ENCODE measurements at places on chromosomes 12 and 14. TPM values are rescaled to one million over a fixed set of nuclear protein-coding genes. Genes with fewer than 3 reads are reported as not detected.

GRCh38 chr14:79528828-79529416 is 682.4 kb downstream of the DIO2 start:
- DNase-seq = no peak
- no peak overlapping the region for H3K4me3 ChIP-seq
- H3K36me3 ChIP-seq = no peaks in the 10 kb centered on the region
- H3K4me1 ChIP-seq = peaks cover 8% of the 10 kb centered on the region
- H3K27ac ChIP-seq = no peak overlapping the region

DNA sequence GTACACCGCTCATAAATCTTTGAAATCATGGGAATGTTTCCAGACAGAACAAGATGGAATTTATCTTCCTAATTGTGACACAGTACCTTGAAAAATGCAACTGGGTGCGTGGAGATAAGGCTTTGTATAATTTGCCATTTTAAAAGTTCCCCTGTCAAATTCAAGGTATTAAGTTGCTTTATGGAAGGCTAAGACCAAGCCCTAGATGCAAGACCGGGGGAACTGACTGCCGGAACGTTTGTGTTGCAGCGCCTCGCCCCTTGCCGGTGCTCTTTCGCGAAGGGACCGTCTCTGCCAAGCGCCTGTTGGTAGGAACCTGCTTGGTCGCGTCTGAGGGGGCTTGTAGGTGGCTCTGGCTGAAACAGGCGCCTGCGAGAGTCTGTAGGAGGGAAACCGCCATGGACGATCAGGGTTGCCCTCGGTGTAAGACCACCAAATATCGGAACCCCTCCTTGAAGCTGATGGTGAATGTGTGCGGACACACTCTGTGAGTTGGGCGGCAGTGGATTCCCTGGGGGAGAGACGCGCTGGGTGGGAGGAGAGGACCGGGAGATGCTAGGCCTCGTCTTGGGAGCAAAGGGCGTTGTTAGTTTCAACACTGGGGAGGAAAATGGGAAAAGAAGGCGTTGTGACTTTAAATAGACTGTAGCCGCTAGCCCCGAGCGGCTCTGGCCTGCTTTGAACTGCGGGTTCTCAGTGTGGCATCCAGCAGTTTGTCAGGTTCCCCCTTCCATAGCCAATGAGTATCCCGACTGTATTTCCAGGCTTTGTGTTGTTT is at the start of gene MNAT1:
Gene MNAT1 (plus strand): TSS at position 297 of the 778 bp plus-strand sequence. CDS start 102 bp downstream, at position 399.
- peak; percentile 86 for DNase-seq
- peak within 1 kb of the TSS; percentile 98 for H3K27ac ChIP-seq
- peak within 1 kb of the TSS; percentile 100 for H3K4me3 ChIP-seq
- peaks cover 7% of the 10 kb centered on the region for H3K4me1 ChIP-seq

GRCh38 chr14:100473249-100473648 is 114.0 kb downstream of the BEGAIN start:
- peaks cover 11% of the 10 kb centered on the region for H3K36me3 ChIP-seq
- H3K27ac ChIP-seq = no peak overlapping the region
- no peak for DNase-seq
- no peak overlapping the region for H3K4me3 ChIP-seq

- no peak for DNase-seq
- H3K36me3 ChIP-seq = peaks cover 5% of the 10 kb centered on the region
- H3K27me3 ChIP-seq = peaks cover 3% of the 10 kb centered on the region
- H3K4me3 ChIP-seq = no peak overlapping the region
Observed at GRCh38 chr12:31034372-31034771, 39.3 kb upstream of the DDX11 start.

DENND5B gene
- 45.6 TPM for total RNA-seq

CEP128 gene
- total RNA-seq = 38.5 TPM
